SK-MEL-5 (cell line): ENCODE measurements at places on chromosomes 4 and X. TPM values are rescaled to one million over a fixed set of nuclear protein-coding genes. Genes with fewer than 3 reads are reported as not detected.

GRCh38 chr4:37742149-37742548 is 56.0 kb upstream of the RELL1 start:
- DNase-seq = no peak

GRCh38 chrX:40644176-40644575 is 3.2 kb downstream of the CXorf38 start:
- DNase-seq = peak; percentile 10

- DNase-seq = no peak
These were observed 166.9 kb upstream of the PCDH10 start for GRCh38 chr4:132982151-132982550.

- peak; percentile 50 for DNase-seq
These were observed 31.9 kb downstream of the RHOH start for GRCh38 chr4:40228497-40229365.

GRCh38 chr4:167290678-167291077 is 56.4 kb upstream of the SPOCK3 start:
- DNase-seq = peak; percentile 61

- peak; percentile 43 for DNase-seq
These were observed 29.3 kb downstream of the FAM199X start for GRCh38 chrX:104195489-104196084.

- DNase-seq = no peak
These were observed 159.8 kb upstream of the FAM241A start for GRCh38 chr4:111985426-111985825.

- DNase-seq = no peak
These were observed 66.4 kb upstream of the MAOA start for GRCh38 chrX:43589735-43590134.

- no peak for DNase-seq
These were observed 36.9 kb upstream of the SH3KBP1 start for GRCh38 chrX:19924285-19924684.

DNA sequence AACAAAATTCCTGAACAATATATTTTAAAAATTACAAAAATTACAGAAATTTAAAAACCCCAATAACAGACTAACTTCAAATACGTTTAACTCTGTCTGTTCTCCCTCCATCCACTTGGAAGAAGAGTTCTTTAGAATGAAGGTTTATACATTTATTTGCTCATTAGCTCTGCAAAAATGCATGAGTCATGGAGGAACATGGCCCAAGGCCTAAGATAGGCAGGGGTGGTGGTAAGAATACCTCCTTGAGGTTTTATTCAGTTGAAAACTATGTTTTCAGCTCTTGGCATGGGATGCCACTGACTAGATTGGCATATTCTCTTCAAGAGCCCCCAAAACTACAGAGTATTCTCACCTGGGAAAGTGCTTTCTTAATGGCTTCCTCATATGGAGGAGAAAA is 8.8 kb upstream of the LRRC66 start:
- no peak for DNase-seq

DNA sequence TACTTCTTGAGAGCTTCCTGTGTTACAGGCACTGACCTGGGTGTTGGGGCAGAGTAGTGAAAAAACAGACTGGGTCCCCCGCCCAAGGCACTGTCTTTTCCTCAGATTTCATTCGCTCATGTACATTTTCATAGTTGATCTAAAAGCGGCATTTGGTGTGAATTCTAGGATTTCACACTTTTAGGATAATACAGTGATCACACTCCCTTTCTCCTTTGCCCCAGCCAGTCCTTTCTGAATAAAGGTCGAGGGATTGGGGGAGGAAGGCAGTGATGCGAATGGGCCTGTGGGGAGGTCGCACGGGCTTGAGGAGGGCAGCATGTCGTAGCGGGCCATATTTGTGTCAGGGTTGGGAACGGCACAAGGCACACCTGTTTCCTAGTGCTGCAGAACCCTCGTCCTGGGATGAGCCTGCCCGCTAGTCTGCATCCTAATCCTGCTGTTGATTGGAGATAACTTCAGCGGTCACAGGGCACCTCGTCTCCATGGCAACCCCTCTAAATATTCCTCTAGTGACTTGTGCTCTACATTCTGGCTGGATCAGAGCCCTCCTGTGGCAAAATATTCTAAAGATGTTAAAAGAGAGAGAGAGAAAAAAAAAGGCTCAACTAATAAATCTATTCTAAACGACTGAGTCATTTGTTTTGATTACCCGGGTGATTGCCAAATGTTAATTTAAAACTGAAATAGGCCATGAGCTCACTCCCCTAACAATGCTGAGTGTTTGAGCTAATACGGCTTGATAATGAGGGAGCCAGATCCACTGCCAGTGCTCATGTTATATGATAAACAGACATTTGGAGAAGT is 21.8 kb downstream of the FHL1 start:
- DNase-seq = no peak

DNA sequence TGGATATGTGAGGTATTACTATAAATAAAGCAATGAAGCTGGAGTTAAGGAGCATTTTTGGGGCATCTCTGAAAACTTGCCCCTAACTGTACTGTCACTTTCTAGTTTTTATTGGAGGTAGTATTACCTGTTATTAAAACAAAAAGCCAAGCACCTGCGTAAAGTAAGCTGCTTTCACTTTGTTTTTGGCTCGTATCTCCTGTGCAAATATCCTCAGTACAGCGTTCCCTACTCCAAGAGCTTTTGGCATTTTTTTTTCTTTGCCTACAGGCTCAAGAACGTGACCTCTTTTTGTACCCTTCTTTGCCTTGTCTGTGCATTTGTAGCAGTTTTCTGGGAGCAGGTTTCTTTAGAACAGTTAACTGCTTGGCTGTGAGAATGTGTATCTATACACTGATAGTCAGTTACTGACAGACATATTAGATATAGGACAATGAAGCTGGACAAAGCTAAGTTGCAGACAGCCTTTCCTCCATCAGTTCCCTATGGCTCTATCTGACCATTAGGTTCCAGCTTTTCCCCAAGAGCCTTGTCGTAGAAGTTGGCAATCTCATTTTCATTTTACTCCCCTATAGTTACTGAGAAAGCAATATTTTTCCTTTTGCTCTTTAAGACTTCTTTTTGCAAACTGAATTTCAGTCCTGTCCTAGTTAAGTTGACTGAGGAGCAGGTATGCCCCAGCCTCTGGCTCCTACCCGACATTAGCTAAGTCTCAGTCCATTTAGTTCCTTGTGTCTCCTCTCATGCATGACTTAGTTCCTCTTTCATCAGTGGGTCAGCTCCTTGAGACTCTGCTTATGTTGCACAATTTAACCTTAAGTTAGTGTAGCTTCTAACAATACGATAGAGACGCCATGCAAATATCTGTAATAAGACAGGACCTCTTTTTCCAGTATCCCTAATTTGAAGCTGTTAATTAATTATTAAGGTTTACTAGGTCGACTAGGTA is 71.5 kb upstream of the HPRT1 start:
- no peak for DNase-seq

DNA sequence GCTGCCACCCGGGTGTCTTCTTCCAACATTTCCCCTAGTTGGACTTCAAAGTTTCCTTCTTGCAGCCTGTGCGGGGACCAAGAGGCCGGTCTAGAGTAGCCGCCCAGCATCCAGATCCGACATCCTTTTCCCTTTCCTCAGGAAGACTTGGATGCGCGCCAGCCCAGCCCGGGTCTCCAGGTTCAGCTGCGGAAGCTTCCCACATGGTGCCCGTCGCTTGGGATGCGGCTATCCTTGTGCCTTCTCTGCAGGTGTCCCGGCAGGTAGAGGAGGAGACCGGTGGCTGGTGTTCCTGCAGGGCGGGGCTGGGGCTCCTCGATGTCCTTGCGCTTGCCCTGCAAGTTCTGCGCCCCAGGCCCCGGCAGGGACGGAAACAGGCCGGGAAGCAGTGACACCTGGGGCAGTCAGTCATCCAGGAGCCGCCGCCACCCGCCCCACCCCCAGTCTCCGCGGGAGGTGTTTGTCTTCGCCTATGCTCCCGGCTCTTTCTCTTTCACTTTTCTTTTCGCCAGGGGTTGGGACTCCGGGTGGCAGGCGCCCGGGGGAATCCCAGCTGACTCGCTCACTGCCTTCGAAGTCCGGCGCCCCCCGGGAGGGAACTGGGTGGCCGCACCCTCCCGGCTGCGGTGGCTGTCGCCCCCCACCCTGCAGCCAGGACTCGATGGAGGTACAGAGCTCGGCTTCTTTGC is at the start of gene IL15:
Gene IL15, plus strand, starts transcription at position 502 of the 689 bp plus-strand sequence. CDS start 82,882 bp downstream, outside the sequence.
- peak; percentile 4 for DNase-seq

GRCh38 chr4:99022566-99022965 is 27.0 kb downstream of the METAP1 start:
- no peak for DNase-seq

DNA sequence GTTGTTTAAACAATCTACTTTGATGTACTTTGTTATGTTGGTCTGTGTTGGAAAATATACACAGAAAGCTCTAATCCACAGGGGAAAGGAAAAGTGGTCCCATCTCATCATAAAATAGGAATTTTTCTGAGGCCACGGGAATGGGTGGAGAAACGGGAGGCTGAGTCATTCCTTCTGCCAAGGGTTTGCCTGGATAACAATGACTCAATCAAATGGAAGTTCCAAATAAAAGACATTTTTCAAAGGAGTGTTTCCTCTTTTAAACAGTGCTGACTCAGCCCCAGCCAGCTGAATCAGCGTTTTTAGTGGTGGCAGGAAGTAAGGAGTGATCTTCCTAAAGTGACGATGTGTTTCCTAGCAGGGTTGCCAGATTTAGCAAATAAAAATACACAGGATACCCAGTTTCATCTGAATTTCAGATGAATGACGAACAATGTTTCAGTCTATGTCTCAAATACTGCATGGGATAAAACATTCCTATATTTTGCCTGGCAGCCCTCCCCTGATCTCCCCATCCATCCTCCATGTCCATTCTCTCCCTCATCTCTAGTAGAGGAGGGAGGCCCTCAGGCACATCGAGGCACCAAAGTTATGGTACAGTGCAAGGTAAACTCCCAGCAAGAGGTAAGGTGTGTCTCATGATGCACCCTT is 345.4 kb upstream of the GATB start:
- DNase-seq = no peak

DNA sequence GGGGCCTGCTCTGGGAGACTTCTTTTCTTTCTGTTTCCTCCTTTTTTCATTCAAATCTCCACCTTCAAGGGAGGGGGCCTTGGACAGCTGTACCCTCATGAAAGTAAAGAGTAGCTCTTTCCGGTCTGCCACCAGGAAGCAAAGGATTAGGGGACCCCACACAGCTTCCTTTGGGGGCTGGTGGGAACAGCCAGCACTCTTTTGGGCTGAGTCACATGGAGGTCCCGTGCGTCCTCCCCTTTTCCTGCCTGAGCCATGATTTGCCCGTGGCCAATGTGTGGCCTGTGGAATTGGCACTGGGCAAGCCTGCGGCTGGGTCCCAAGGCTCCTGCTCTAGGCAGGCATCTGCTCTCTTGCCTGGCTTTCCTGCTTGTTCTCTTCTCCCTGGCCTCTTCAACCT is 65.5 kb downstream of the FHDC1 start:
- DNase-seq = no peak

GRCh38 chr4:165716472-165716871 is 156.6 kb upstream of the TLL1 start:
- no peak for DNase-seq

The OPRPN gene
- total RNA-seq = not detected in 2 replicates

The CFAP47 gene
- total RNA-seq = 0.19 TPM in 1 of 2 replicates, not detected in the other

The NXF2 gene
- total RNA-seq = 0.13 TPM in 1 of 2 replicates, not detected in the other

The TLR1 gene
- 5.5 and 6.7 TPM in 2 replicates for total RNA-seq

The SPANXN3 gene
- total RNA-seq = not detected in 2 replicates

The QRFPR gene
- total RNA-seq = not detected in 2 replicates

The CITED1 gene
- 29.4 and 30.1 TPM in 2 replicates for total RNA-seq

The BEX3 gene
- 269 and 278 TPM in 2 replicates for total RNA-seq
